ENCODE measurements at places on chromosomes 1 and 21.

DNA sequence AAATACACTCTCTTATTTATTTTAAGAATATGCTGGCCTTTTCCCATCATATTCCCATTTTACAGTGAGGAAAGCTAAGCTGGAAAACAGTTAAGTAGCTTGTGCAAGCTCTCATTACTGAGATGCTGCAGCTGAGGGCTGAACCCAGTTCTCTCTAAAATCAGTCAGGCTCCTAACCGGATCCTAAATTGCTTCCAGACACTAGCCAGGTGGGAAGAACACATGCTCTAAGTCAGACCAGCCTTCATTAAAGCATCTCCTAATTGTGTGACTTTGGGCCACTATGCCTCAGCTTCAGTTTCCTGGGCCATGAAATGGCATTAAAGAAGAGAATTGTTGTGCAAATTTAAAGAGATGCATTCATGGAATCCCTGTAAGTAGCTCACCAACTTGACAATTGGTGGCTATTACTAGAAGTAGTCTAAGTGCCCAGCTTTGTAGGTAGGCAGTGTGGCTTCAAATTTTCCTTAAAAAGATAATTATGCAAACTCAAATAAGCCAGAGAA lies 228.4 kb downstream of the DAB1 start:
- no peak for DNase-seq

- no peak for DNase-seq
Observed at GRCh38 chr1:154159554-154159953, 4.7 kb upstream of the NUP210L start.

- no peak for DNase-seq
Observed at GRCh38 chr1:5391725-5392124, 600.5 kb downstream of the NPHP4 start.

- no peak for DNase-seq
Observed at GRCh38 chr1:167782946-167783345, 61.2 kb downstream of the MPZL1 start.

DNA sequence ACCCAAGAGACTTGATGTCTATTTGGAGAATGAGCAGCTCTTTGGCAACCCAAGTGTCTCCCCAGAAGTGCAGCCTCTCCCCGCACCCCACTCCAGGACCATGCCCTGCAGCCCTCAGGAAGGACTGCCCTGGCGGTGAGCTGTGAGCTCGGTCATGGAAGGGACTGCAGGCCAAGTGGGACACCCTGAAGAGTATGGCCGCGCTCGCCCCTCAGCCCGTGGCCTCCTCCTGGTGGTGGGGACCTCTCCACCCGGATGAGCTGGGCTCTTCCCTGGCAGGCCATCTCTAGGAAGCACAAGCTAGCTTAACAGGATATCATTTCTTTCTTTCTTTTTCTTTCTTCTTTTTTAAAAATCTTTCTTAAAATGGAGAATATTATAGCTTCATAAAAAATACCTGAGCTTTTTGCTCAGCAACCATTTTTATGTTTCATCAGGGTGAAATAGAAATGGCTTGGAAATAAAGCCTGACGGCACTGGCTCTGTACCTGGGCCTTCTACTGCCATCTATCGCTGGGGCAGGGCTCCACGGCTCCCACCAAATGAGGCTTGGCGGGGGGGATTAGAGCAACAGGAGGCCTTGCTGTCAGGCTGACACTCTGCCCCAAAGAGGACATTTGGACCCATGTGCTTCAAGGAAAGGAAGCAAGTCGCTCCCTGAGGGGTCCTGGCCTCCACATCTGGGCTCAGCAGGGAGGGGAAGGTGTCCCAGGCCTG lies 296.2 kb upstream of the VAMP3 start:
- DNase-seq: no peak

DNA sequence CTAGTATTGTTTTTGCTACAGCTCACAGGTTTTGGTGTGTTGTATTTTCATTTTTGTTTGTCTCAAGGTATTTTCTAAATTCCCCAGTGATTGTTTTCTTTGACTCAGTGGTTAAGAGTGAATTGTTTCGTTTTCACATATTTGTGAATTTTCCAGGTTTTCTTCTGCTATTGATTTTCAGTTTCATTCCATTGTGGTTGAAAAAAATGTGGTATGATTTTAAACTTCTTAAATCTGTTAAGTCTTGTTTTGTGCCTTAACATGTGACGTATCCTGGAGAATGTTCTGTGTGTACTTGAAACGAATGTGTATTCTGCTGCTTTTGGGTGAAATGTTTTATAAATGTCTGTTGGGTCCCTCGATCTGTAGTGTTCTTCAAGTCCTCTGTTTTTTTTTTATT lies 117.9 kb downstream of the KIF26B start:
- no peak for DNase-seq

DNA sequence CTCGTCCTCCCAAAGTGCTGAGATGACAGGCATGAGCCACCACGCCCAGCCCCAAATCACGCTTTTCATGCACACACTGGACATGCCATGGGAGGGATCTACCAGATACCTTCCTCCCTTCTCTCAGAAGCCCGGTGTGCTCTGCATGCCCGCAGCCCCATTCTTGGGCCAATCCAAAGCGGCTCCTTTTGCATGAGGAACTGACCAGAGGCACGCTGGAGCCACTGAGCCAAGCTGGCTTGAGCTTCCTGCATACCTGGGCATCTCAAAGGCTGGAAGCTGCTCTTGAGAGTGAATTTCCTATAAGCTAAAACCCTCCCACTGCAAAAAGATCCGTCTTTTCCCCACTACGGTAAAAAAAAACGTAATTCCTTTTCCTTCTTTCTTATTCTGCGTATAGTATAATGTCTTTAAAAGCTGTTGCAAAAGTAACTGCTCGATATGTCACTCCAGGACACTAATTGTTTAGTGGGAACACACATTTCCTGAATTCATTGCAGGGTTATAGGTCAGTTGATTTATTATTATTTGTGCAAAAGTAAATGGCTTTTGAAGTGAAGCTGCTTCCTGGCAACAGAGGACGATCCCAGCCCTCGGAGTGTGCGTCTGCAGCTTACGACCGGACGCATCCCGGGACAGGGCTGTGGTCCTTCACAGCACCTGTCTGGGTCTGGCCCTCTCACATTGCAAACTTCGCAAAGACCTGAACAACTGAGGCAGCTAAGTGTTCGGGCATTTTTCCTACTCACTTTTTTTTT lies 61.8 kb upstream of the ETS2 start:
- no peak for DNase-seq

GRCh38 chr1:212710566-212710965 lies 10.9 kb upstream of the BATF3 start:
- no peak for DNase-seq

- no peak for DNase-seq
Observed at GRCh38 chr1:229210844-229211243, 60.1 kb upstream of the RAB4A start.

DNA sequence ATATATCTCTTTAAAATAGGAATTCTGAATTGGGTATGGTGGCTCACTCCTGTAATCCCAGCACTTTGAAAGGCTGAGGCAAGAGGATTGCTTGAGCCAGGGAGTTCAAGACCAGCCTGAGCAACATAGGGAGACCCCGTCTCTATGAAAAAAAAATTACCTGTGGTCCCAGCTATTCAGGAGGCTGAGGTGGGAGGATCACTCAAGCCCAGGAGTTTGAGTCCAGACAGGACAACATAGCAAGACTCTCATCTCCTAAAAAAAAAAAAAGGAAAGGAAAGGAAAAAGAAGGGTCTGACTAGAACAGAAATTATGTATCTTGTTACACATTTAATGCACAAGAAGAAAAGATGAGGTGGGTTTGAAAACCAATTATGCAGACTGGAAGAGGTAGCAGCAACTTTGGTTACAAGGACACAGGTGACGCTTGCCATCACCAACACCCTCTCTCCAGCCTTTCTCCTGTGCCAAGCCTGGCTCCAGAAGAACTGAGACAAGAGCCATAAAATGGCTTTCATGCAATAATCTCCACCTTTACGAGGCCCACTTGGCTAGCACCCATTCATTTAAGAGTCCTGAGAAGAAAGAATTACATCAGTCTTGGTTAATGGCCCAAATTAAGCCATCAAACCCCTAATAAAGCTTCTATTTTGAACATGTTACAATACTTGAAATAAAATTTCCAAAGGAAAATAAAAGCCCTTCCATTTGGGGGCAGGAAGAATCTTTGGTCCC lies 4.8 kb upstream of the SELENBP1 start:
- DNase-seq: no peak

- no peak for DNase-seq
Observed at GRCh38 chr1:228943436-228943835, 208.2 kb downstream of the RHOU start.

GRCh38 chr1:235993652-235994051 lies 71.2 kb downstream of the NID1 start:
- DNase-seq: no peak

- no peak for DNase-seq
Observed at GRCh38 chr1:51255331-51255730, 19.3 kb downstream of the RNF11 start.

- no peak for DNase-seq
Observed at GRCh38 chr1:151011154-151011850, 3.1 kb downstream of the PRUNE1 start.

DNA sequence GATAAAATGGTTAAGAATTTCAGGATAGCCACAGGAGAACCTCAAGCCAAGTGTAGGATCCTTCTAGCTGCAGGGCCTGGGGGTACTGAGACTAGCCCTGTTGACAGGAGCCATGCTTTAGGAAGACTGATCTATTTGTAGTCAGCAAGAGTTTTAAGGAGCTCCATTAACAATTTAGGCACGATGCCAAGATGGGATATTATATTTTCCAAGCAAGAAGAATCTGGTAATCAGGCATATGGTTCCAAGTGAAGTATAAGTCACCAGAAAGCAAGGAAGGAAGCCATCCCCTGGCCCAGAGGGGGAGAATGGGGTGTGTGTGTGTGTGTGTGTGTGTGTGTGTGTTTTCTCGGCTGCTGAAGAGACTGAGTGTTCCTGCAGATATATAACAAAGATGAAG lies 7.0 kb downstream of the IFNAR2 start:
- no peak for DNase-seq

GRCh38 chr1:54464477-54465146 lies 58.4 kb upstream of the SSBP3 start:
- DNase-seq: no peak

Data from HuH-7.5 (cell line).